Vein endothelial cell (primary cell): ENCODE measurements at places on chromosomes 7 and 10. TPM values are rescaled to one million over a fixed set of nuclear protein-coding genes. Genes with fewer than 3 reads are reported as not detected.

The DNA2 gene
- total RNA-seq = 5.9 and 11.6 TPM in 2 replicates

The LMTK2 gene
- 17.0 TPM in 2 replicates for total RNA-seq

The AKR1D1 gene
- total RNA-seq = not detected in 2 replicates

The OR2A12 gene
- not detected in 2 replicates for total RNA-seq

The GRM3 gene
- not detected in 2 replicates for total RNA-seq

The IDI2 gene
- total RNA-seq = not detected in 2 replicates

The EVX1 gene
- not detected in 2 replicates for total RNA-seq

The EEPD1 gene
- total RNA-seq = 0.57 and 0.65 TPM in 2 replicates

The SDHAF3 gene
- 2.9 and 3.4 TPM in 2 replicates for total RNA-seq

The DNAJC12 gene
- 4.9 and 17.3 TPM in 2 replicates for total RNA-seq

The ADRA2A gene
- 0.19 and 0.98 TPM in 2 replicates for total RNA-seq

The OR13A1 gene
- total RNA-seq = not detected in 2 replicates

The DRGX gene
- not detected in 2 replicates for total RNA-seq

The SFTPA1 gene
- total RNA-seq = not detected in 2 replicates

The SPDYE8 gene
- not detected in 2 replicates for total RNA-seq

The PTF1A gene
- total RNA-seq = not detected in 2 replicates

The CALML5 gene
- not detected in 2 replicates for total RNA-seq

The PIP gene
- not detected in 2 replicates for total RNA-seq
